Activated naive CD4-positive, alpha-beta T cell treated with anti-CD3 and anti-CD28 coated beads, Interleukin-2, amount 50 U/mL, for 16 hours (primary cell): ENCODE measurements at places on chromosomes 12 and 14.

DNA sequence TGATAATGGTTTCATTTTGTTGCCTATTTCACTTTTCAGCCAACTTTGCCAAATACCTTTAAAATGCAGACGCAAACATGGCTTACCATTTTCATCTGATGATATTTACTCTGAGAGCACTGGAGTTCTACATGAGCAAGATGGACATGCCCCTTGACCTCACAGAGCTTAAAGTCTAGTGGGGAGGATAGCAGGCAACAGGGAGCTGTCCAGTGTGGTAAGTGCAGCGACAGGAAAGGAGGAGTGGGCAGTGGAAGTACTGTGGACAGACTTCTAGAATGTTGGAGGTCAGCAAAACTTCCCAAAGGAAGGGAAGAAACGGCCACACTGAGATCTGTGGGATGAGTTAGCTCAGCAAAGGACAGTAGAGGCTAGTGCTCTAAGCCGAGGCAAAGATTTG, 25.3 kb downstream of the LRIG3 start:
- DNase-seq: no peak

- DNase-seq: no peak
These were observed 40.0 kb downstream of the MYBPC1 start for GRCh38 chr12:101634724-101635123.

- peak; percentile 32 for DNase-seq
These were observed 101.4 kb downstream of the DUSP16 start for GRCh38 chr12:12460935-12461922.

- no peak for DNase-seq
These were observed 69.7 kb downstream of the TSPAN11 start for GRCh38 chr12:30996255-30996654.

DNA sequence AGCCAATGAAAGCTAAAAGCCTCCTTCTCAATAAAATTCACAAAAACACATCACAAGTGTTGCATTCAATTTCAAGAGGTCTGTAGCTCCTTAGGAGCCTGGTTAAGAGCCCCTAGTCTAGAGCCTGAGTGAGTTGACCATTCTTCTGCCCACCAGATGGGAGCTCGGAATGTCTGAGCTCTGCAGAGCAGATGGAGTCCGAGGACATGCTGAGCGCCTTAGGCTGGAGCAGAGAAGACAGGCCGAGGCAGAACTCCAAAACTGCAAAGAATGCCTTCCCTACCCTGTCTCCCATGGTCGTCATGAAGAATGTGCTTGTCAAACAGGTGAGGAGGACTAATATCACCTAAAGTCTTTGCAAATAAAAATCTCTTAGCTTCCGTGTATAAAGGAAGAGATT, 11.6 kb downstream of the CIPC start:
- no peak for DNase-seq

- peak; percentile 23 for DNase-seq
These were observed 50.6 kb downstream of the DUSP16 start for GRCh38 chr12:12511895-12512711.

DNA sequence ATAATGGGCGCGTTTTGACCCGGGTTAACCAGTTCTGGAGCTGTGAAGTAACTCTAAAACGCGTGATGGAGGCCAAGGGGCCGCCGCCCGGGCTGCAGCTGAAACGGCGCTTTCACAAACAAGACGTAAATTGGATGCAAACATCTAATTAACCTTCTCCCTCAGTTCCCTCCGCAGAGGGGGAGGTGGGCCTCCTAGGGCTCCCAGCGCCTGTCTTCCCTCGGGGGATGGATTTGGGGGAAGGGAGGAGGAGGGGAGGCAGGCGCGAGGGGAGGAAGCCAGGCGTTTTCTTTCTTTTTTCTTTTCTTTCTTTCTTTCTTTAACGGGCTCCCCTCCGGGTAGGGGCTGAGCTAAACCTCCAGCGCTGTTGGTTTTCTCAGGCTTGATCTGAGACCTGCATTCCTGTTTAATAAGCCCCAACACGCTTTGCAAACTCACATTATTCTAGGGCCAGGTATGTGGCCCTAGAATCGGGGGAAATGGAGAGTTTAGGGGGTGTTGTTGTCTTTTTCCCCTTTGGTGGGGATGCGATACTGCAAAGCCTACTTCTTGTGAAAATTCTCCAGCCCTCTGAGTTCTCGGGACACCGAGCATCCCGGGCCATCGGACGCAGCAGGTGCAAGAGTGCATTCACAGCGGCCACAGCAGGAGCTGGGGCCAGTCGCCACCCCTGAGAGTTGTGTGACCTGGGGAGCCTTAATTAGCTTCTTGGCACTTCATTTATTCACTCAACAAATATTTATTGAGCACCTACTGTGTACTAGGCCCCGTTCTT, 43.6 kb upstream of the LHX5 start:
- no peak for DNase-seq

DNA sequence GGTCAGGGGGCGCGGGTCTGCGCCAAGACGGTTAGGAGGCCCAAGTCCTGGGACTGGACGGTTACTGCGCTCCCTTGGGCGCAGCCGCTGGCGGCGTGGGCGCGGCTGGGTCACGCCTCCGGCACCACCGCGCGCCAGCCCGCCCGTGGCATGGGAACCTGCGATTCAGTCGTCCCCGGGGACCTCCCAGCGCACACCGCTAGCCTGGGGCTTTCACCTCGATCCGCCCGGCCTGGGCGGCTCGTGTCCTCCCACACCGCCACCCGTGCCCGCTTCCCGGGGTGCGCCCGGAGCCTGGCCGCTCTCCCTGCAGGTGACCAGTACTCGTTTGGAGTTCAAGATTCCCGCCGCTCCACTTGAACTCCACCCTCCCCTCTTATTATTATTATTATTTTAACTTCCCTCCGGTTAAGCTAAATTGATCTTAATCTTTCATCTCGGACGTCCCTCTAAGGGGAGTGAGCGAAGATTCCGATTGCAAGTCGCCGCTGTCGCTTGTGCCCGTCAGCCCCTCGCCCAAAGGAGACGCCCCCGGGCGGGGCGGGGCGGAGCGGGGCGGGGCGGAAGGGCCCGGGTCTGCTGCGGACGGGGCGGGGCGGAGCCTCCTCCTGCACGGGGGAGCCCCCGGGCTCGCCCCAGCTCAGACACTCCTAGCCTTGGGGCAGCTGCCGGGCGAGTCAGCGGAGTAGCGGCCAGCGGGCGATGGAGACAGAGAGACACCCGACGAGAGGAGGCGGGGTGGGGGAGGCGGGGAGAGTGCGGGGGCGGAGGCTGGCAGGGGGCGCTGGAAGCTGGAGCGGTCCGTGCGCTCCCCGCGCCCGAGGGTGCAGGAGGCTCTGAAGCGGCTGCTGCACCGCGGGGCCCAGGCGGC, at the start of gene KCNMB4:
TSS of gene KCNMB4 (plus strand) at position 643 of the 871 bp plus-strand sequence. CDS start 445 bp downstream, outside the sequence.
- DNase-seq: peak; percentile 82

- DNase-seq: no peak
These were observed 693.4 kb downstream of the NOVA1 start for GRCh38 chr14:25904446-25904845.

DNA sequence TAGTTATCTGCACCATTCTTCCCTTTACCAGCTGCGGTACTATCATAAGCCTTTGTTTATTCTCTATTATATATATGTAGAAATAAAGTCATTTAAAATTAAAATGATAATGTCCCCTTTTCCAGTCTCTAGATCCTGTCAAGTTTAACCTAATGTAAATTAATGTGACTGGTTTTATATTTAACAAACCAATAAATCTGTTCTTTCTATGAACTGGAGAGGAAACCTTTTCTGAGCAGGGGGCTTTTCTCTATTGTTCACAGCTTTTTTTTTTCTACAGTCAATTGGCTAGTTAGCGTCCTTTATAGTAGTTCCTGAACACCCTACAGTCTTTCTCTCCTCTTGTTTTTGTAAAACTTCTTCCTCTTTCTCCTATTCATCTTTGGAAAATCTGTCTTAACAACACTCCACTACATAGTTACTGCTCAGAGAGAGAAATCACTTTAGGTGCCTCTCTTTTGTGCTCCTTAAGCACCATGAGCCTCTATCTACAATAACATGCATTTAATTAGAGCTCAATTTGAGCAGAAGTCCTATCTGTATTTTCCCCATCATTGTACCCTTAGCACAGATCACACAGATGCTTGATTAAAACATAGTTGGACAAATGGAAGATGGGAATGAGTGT, 332.6 kb upstream of the SYT1 start:
- DNase-seq: no peak

DNA sequence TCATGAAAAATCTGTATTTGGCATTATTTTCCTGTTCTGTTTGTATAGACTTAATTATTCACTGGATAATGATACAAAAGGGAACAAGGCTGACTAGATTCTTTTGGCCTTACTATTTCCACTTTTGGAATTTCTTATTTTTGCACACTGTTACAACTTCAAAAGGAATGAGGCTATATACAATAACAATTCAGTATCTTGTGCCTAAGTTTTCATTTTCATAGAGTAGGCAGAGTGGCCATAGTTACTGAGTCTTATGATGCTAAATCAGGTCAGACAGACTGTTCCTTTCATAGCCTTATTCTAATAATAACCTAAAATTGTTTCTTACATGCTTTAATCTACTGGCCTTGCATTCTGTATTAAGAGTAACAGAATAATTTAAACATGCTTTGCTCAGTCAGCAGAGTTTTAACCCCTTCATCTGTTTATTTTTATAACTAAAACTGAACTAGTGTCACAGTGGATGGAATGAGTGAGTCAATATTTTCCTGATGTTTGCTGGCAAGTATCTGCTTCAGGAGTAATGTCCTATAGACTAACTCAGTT, 10.5 kb downstream of the TTC8 start:
- no peak for DNase-seq

DNA sequence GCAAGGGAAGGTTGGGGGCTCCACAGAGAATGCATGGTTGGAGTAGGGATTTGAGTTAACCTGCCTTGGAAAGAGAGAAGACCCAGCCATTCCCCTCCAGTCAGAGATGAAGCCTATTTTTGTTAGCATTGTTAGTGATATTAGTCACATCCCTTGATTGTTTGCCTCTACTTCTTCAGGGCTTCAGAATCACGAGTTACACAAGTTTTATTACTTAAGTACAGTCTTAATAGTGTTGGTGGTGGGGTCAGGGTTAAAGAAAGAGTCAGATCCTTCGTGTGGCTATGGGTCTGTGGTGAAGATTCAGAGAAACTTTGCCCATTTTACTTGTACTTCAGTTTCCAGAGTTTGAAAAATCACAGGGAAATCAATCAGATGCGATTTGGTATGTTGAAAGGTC, 363.1 kb downstream of the LRIG3 start:
- no peak for DNase-seq

DNA sequence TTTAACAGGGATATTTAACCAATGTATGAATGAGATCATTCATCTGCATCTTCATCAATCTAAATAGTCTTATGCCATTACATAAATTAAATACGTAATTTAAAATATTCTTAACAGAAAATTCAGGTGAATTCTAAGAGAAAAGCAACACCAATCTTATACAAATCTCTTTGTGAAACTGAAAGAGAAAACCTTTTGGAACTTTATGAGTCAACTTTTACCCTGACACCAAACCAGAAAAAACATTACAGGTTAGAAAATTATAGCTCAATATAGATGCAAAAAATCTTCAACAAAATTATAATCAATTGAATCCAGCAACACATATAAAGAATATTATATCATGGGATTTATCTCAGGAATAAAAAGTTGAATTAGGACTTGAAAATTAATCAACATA, 3.4 kb downstream of the GLIPR1L1 start:
- no peak for DNase-seq

GRCh38 chr14:84826294-84826693, 703.6 kb upstream of the FLRT2 start:
- DNase-seq: no peak

GRCh38 chr12:113610698-113611097, 139.0 kb upstream of the LHX5 start:
- DNase-seq: no peak

DNA sequence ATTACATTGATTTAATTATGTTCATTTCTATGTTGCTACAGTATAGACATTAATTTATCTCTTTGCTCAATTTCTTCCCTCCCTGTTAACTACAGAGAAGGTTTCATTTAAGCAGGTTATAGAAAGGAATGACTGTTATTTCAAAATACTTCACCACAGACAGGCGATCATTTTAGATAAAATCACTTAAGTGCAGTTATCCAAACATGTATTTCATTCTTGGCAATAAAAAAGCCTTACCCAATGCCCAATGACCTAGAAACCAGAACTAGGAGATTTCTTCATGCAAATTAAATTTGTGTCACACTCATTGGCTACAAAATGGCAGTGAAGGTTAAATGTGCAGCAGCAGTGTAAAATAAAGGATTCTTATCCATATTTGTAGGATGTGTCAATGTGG, 266.4 kb downstream of the KCNH5 start:
- no peak for DNase-seq

- peak; percentile 70 for DNase-seq
These were observed at the start of gene ANKLE2 for GRCh38 chr12:132761032-132761920. TSS of gene ANKLE2 (minus strand) at chr12:132761832. CDS start at chr12:132761798, 34 bp downstream.

- DNase-seq: no peak
These were observed 31.3 kb downstream of the CORO1C start for GRCh38 chr12:108699955-108700563.

GRCh38 chr12:70638639-70639360, 1.6 kb upstream of the PTPRB start:
- no peak for DNase-seq

- DNase-seq: no peak
These were observed 31.7 kb downstream of the ACADS start for GRCh38 chr12:120757226-120757742.

DNA sequence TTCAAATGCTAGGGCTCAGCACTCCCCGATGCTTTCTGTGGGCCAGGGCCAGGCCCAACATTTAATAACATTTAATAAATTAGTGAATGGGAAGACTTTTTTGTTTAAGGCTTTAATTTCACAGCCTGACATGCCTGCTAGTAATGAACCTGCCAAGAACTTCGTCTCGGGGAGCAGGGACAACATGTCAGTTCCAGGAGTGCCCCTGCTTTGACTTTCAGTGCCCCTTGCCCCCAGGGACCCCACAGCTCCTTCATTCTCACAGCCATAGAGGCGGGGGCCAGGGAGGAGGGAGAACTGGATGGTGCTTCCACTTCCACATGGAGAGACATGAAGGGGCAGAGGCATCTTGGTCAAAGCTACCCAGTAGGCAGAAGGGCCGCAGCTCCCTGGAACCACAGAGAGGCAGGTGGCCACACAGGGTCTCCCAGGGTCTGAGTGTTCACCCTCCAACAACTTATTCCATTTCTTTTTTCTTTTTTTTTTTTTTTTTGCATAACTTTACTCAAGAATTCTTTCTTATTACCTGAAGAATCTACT, 66.0 kb upstream of the DDX11 start:
- no peak for DNase-seq

GRCh38 chr14:50955373-50956043, 11.2 kb upstream of the PYGL start:
- DNase-seq: no peak

DNA sequence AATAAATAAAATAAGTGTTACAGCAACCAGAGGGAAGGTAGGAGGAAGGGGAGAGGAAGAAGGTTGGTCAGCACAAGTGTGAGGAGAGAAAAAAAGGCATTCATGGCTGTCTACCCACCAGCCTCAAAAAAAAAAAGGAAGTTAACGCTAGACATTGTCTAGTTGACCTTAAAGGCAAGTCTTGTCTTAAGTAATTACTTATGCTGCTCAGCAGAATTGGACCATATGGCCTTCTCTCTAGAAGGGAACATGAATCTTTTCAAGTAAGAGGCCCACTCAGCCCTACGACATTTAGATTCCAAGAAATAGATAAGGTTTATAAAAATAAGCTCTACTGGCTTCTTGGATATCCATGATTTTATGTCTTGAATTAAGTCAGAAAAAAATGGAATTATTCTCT, 172.7 kb downstream of the ETNK1 start:
- no peak for DNase-seq
